ENCODE measurements at places on chromosomes 4 and X.

- no peak for DNase-seq
Observed at GRCh38 chrX:13482746-13483541, 86.5 kb upstream of the EGFL6 start.

DNA sequence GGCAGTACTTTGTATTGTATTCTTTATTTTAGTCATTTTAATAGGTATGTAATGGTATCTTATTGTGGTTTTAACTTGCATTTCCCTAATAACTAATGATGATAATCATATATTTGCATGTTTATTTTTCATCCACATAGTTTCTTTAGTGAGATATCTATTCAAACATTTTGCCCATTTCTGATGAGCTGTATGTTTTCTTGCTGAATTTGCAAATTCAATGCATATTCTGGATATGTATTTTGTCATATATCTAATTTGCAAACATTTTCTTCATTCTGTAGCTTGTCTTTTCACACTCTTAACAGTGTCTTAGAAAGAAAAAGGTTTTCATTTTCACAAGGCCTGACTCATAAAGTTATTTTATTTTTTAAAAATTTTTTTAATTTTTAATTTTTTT lies 372.1 kb downstream of the ZNF674 start:
- no peak for DNase-seq

DNA sequence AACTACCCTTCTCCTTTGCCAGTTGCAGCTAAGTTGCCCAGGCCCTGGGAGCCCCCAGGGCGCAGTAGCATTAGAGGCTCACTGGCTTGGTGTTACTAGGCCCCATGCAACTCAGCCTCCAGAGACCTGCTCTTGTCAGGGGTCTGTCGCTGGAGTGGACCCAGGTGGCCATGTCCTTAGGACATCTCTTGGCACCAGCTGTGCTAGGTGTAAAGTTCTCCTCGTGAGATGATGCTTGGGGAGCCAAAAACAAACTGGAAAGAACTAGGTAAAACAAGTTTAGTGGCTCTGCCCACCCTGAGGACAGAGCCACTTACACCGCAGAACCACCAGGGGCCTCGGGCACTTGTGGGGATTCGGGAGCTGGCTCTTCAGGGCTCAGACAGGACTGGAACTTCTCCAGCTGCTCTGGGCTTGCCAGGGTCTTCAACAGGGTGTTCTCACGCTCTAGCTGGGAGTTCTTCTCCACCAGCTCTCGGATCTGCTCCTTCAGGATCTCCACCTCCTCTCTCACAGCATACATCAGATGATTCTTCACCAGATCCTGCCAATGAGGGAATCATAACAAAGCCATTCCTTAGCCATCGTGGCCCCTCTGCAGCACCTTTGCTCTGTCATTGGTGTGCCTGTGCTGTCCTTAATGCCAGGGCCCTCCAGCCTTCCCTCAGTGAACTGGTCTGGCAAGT lies 61.2 kb downstream of the TSC22D3 start:
- DNase-seq: no peak

DNA sequence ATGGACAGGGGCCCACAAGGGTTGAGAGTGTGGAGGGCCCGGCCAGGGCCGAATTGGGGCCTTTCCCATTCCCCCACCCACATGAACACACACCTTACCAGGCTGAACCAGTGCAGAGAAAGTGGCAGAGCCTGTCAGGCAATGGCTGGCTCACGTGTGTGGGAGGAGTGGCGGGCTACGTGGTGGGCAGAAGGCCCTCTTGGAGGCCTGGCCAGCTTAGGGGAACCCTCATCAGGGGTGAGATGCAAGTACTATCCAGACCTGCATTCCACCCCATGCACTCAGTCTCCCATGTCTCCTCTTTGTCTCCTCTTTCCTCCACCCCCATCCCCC lies 965 bp downstream of the TCEAL4 start:
- no peak for DNase-seq

DNA sequence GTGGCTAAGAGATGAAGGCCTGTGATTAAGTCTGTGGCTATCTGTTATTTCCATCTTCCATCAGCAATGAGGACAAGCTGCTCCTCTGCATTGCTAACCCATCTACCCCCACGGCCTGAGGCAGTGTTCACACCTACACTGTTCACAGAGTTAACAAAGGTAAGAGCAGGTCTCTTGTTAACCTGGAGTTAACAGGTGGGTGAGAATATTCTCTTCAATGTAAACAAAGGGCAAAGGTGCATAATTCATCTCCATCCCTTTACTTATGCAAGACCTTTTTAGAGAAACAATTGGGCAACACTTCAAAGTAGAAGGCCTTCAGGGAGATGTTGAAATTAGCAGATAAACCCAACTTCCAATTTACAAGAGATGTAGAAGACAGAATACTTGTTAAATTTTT lies 2.8 kb downstream of the SLC35A2 start:
- DNase-seq: no peak

DNA sequence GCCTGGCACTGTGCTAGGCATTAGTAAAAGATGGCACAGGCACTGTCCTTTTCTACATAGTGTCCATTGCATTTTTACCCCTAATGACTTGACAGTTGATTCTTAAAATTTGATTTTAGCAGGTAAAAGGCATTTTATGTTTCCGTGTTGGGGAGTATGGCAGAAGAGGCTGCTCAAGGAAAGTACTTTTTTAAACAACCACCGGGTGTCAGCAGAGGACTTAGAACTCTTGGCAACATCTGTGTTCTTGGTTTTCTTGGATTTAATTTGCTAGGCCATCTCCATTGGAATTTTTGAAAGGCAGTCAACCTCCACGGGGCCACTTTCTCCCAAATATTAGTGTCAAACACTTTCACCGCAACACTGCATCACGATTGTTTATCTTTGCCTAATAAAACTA lies 102.9 kb downstream of the TSPAN7 start:
- DNase-seq: peak; percentile 33

DNA sequence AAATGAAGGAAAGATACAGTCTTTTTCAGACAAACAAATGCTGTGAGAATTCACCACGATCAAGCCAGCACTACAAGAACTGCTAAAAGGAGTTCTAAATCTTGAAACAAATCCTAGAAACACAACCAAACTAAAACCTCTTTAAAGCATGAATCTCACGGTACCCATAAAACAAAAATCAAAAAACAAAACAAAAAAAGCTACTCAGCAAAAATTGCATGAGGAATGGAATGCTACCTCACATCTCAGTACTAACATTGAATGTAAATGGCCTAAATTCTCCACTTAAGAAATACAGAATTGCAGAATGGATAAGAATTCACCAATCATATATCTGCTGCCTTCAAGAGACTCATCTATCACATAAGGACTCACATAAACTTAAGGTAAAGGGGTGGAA lies 300.1 kb downstream of the NAF1 start:
- DNase-seq: no peak

DNA sequence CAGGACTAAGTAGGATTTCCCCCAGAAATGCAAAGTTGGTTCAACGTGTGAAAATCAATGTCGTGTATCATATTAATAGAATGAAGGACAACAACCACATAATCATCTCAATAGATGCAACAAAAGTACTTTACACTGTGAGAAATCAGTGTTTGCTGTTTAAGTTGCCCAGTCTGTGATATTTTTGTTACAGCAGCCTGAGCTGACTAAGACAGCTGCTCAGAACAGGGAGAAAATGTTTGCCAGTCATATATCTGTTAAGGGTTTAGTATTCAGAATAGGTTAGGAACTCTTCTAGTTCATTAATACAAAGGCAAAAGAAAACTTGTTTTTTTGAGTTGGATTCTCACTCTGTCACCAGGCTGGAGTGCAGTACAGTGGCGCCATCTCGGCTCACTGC lies 12.5 kb downstream of the MAEA start:
- no peak for DNase-seq

Data from putamen (tissue), 1 donor.